ENCODE measurements at places on chromosomes 2 and 18.

DNA sequence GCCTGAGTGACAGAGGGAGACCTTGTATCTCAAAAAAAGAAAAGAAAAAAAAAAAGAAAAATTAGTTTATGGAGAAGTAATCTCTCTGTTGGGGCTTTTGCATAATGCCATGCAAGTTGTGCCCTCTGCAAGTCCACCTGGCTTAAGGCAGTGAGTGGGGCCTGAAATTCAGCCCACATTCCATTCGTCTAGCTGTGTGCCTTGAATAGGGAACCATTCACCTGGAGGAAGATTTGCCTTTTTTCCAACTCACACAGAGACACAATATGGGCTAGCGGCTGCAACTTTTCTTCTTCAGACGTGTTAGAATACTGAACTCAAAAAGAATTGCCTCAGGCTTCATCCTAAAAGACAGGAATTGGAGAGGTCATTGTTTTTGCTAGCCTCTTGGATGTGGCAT lies 160.0 kb upstream of the STON1 start:
- DNase-seq: no peak

DNA sequence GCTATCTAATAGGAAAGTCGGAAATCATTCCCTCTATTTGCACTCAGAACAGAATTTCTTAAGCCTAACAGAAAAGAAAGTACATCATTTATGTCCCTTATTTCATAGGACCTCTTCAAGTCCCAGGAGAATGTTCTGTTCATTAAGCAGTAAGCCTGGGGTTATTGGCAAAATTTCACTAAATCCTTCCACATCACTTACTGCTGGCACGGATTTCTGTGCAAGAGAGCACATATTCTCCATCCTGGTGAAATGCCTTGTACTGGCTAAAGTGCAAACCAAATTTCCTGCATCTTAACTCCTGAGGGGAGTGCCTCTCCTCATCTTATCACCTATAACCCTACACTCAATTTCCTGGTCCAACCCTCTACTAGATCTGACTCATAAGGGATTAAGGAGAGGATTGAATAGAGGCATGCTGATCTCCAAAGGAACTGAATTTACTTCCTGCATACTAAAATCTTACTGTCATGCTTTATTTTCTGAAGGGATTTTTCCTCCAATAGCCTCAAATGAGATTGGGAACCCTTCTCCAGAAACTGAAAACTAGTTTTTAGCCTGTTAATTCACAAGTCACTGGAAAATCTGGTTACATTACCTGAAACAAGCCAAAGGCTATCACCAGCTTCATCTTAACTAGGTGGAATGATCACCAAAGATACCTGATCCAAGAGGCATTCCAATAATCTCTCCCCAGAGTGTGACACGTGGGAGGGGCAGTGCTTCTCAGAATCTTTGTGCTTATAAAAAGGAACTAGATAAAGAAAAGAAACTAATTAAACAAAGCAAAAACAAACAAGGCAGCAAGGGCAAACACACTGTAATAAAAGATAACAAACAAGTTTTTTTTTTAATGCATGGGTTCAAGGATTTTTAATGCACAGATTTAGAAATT lies 311.1 kb downstream of the NR4A2 start:
- no peak for DNase-seq

DNA sequence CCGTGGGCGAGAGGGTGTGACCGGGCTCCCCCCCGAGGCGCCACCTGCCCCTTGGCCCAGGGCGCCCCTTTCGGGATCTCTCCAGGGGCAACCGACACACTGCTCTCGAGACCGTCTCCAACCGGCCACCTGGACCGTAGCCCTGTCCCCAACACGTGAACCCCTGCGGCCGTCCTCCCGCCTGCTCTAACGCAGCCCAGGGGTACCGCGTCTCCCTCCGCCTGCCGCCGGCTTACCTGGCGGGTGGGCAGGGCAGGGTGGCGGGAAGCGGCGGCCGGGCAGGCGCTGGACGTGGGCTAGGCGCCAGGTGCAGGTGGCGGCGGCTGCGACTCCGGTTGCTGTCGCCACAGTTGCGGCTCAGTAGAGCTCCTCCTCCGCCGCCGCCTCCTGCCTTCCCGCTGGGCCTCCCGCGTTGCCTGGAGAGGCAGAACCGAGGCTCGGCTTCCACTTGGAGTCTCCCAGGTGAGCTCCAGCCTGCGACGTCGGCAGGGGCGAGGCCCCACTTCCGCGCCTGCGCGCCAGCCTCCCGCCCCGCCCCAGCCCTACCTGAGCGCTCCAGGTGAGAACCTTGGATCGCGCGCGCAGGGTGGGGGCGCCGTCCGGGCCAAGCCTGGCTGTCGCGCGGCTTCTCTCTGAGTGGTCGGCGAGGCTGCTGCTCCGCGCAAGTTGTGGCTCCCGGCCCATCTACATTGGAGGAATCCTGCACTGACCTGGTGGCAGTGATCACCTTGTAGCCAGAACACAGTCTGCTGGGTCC lies at the start of gene GALNT3:
TSS of gene GALNT3 (minus strand) at position 469 of the 757 bp plus-strand sequence. CDS start 23,547 bp downstream, outside the sequence.
- DNase-seq: peak; percentile 9

GRCh38 chr2:222294996-222295367 lies 3.8 kb downstream of the PAX3 start:
- DNase-seq: no peak

GRCh38 chr18:25724121-25724520 lies 366.3 kb downstream of the SS18 start:
- no peak for DNase-seq

GRCh38 chr18:74082742-74083556 lies 64.7 kb downstream of the FBXO15 start:
- DNase-seq: peak; percentile 21

- no peak for DNase-seq
Observed at GRCh38 chr18:49663899-49664890, 102.3 kb downstream of the LIPG start.

GRCh38 chr2:134431838-134432434 lies 178.1 kb downstream of the MGAT5 start:
- no peak for DNase-seq

DNA sequence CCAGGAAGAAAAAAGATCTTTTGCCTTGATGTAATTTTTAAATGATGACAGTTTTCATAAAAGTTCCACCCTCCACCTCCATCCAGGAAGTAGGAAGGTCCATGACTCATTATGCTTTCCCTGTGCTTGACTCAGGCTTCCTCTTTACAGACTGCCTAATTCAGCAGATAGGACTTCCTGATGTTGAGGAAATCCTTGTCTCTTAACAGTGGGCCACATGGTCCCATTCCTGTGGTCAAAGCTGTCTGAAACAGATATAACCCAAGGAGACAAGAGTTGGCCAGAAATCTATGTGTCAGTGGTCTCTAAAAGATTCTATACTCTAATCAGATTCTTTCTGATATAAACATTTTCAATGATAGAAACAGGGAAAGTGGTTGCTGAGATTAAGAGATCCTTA lies 119.1 kb downstream of the BAZ2B start:
- DNase-seq: no peak

DNA sequence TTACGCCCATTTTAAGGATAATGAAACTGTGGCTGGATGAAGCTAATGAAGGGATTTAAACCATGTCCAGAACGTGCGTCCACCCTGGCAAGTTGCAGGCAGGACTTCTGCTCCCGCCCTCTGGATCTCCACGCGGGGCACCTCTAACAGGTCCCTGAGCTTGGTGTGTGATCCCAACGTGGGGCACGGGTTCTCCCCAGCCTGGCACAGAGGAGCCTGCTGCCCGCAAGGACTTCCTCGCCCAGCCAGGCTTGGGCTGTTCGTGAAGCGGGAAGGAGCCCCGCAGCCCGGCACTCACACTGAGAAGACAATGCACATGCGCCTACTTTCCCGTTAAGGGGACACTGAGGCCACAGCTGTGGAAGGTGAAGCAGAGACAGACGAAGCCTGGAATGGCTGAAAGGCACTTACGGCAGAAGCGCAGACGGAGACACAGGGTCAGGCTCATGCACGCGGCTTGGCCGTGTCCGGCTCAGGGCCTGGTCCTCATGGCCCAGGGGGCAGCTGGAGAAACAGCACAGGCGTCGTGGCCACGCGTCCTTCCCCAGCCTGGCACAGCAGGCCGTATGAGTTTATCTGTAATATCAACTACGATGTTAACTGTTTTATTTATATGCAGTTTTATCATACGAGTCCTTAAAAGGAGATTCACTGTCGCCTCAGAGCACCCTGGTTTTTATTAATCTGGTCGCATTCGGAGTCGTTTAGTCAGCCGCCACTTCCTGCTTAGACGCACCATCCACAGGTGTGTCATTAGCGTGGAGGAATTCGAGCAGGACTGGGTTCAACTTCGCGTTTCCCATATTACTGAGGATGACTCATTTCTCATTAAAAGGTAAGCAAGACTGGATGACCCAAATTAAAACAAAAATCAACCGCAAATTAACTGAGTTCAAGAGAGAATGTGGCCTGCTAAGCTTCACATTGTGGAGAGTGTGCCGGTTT lies 835.9 kb downstream of the GALR1 start:
- DNase-seq: no peak

DNA sequence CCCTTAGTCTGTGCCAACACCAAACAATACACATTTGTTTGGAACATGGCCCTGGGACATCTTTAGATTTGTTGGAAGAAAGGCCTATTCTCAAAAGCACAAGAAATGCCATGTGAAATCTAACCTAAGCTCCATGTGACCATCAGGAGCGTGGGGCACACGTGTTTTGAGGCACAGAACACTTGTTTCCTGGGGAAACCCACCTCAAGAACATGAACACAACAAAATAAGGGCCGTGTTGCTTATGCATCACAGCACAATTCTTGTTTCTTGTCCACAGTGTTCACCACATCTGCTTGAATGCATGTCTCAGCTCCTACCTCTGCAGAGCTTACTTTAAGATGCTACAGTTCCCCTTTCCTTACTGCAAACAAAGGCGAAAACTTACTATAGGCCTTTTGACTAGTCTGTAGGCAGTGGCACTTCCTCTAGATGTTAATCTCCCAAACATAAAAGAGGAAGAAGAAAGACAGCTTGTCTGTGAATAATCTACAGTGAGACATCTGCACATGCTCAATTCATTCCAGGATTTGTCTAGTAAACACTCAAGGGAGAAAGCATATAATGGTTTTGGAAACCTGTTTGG lies 165.0 kb downstream of the ANKRD44 start:
- no peak for DNase-seq

DNA sequence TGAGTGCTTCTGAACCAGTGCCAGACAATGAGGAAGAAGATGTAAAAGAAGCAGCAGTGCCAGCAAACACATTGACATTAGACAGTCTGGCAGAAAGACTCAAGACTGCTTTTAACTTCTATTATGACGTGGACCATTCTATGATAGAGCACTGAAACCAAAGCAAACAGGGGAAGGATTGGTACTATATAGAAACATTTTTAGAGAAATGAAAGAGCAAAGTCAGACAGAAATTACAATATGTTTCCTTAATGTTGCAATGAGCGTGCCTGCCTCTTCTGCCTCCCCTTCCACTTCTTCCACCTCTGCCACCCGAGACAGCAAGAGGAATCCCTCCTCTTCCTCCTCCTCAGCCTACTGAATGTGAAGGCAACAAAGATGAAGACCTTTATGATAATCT lies 39.7 kb downstream of the DHX57 start:
- DNase-seq: no peak

- DNase-seq: no peak
Observed at GRCh38 chr18:63606526-63606925, 19.4 kb downstream of the SERPINB13 start.

DNA sequence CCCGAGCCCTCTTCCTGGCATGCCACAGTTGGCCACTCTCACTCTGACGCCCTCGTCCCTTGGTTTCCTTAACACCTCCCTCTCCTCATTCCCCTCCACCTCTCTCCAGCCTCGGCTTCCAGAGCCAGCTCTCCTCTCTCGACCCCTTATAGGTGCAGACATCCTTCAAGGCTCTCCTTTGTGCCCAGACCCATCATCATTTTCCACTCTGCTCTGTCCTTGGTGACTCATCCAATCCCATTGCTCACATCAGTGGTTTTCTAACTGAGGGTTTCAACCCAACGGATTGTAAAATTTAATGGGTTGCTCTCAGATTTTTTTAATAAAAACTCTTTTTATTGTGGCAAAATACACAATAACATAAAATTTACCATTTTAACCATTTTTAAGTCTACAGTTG lies 6.2 kb downstream of the ST8SIA5 start:
- no peak for DNase-seq

- no peak for DNase-seq
Observed at GRCh38 chr2:109320195-109320922, 191.4 kb downstream of the SH3RF3 start.

DNA sequence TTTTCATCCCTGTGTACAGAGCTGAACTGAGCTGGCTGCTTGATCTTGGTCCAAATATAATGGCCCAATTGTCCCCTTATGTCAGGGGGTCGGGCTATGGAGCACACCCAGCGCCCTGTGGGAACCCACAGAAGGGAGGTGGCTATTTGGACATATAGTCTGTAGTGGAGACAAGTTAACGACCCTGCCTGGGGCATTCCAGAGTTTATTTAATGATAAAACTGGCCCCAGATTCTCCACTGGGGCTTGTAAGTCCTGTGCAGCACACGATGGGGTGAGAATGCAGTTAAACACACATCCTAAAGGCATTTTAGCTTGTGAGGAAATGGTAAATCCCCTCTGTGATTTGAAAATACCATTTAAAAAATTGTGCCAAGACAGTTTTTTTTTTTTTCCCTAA lies 72.9 kb downstream of the QPCT start:
- no peak for DNase-seq

DNA sequence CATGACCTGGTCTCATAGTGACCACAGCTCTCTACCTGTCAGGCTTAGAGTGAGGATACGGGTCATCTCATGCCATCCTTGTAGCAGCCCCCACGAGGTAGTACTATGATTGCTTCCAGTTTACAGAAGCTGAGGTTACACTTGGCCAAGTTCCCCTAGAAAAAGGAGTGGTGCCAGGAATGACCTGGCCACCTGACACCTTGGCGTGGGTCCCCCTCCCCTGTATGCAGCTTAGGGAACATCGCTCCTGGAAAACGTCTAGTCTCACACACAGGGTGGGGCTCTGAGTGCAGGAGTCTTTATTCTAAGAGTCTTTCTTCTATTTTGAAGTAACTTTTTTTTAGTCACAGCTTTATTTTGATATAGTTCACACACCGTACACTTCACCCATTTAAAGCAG lies 14.8 kb downstream of the NPPC start:
- no peak for DNase-seq

GRCh38 chr18:24559526-24559925 lies 99.1 kb downstream of the HRH4 start:
- DNase-seq: no peak

DNA sequence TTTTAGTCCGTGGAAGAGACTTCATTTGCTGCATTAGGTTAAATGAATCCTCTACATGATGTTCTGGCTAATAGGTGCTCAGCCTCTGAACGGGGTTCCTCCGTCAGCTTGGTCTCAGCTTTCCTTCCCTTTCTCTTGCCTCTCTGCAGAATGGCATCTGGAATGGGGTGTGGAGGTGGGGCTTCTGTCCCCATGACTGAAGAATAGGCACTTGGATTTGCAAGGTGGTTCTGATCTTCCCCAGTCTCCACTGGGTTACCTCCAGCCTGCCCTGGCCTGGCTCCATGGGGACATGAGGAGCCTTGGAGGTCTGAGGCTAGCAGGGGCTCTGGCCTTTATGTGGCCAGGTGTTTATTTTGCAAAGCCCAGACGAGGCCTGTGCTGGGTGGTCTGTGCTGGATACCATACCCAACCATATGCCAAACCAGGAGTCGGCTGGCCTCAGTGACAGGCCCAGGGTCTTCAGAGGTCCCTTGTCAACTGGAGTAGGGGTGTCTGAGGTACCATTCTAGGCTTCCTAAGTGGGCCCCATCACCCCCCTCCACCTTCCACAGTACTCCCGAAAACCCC lies 28.2 kb upstream of the LAPTM4A start:
- DNase-seq: no peak

All from activated T-cell treated with anti-CD3 and anti-CD28 coated beads for 48 hours (primary cell).